Esophagus squamous epithelium (tissue), 5 donors: ENCODE measurements at places on chromosomes 5 and 9.

DNA sequence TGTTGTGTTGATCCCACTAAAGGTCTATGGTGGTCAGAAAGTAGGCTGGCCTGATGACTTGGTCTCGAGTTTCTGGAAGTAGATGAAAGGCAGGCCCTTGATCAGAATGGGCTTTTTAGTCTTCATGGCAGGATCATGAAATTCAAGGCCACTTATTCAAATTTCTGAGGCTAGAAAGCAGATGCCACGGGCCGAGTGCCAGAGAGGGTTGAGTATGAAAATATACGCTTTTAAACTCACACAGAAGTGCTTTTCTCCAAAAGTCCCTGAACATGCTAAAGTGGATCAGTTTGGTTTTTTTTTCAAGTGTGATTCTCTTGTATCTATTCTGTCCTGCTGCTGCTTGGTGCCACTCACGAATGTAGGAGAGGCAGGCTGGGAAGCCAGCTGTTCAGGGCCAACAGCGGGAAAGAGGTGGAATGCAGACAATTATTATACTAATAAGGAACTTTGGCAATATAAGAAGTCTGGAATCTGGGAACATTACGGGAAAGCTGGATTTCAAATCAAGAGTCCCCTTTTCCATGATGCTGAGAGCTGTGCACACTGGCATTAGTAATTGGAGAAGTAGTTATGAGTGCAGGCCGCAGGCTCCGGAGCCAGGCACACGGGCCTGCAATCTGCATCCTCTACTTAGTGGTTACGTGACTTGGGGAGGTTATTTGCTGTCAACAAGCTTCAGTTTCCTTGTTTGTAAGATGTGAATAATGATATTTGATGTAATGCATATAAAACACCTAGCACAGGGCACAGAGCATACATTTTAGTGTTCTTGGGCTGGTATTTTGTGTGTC lies 95.8 kb downstream of the LMNB1 start:
- H3K27me3 ChIP-seq, result no peaks in the 10 kb centered on the region
- H3K36me3 ChIP-seq, result no peaks in the 10 kb centered on the region
- H3K4me1 ChIP-seq, result no peaks in the 10 kb centered on the region
- H3K4me3 ChIP-seq, result no peak overlapping the region
- H3K27ac ChIP-seq, result no peak overlapping the region

DNA sequence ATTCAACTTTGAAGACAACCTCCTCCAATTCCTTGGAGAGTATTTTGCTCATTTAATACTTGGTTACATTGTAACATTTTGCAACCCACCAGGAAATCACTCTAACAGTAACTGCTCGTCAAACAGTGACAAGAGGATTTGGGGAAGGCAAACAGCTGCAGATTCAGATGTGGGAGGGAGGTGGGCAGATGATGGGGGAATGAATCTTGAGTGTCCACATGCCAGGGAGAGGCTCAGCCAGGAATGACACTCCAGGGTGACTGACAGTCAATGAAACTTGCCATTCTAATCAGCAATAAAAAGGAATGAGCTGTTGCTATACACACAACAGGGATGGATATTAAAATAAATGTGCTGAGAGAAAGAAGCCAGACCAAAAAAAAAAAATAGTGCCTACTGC lies 97.7 kb upstream of the ANKRD55 start:
- no peak for DNase-seq
- no peaks in the 10 kb centered on the region for H3K27me3 ChIP-seq
- no peak overlapping the region for H3K4me3 ChIP-seq
- H3K36me3 ChIP-seq, result no peaks in the 10 kb centered on the region
- no peak overlapping the region for H3K27ac ChIP-seq
- H3K4me1 ChIP-seq, result peaks cover 9% of the 10 kb centered on the region

DNA sequence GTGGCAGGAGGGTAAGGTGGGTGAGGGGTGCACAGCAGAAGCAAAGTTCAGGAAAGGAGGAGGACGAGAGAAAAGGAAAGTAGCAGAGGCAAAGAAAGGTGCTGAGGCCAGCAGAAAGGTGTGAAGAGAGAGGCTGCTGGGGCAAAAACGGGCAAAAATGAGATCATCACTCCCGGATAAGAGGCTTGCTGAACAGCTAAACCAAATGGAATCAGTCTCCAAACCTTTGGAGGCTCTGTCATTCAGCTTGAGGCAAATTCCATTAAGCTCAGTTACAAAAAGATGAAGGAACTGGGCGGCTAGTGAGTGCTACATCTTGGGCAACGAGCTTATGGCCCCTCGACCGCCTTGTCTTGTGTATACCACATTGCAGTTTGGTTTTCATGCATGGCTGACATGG lies 136.4 kb downstream of the FSTL4 start:
- no peak for DNase-seq
- no peak overlapping the region for H3K4me3 ChIP-seq
- H3K27me3 ChIP-seq, result no peaks in the 10 kb centered on the region
- H3K4me1 ChIP-seq, result peaks cover 25% of the 10 kb centered on the region
- no peaks in the 10 kb centered on the region for H3K36me3 ChIP-seq

- H3K27me3 ChIP-seq, result no peaks in the 10 kb centered on the region
- no peaks in the 10 kb centered on the region for H3K36me3 ChIP-seq
- H3K27ac ChIP-seq, result no peak overlapping the region
- no peak for DNase-seq
- H3K4me3 ChIP-seq, result no peak overlapping the region
Measured at GRCh38 chr5:122584411-122585300, 190.2 kb upstream of the SNX2 start.

GRCh38 chr5:6861667-6862066 lies 148.4 kb downstream of the TENT4A start:
- DNase-seq, result no peak
- H3K4me3 ChIP-seq, result no peak overlapping the region
- H3K4me1 ChIP-seq, result no peaks in the 10 kb centered on the region

- no peak overlapping the region for H3K27ac ChIP-seq
- H3K4me3 ChIP-seq, result no peak overlapping the region
- H3K36me3 ChIP-seq, result no peaks in the 10 kb centered on the region
- H3K27me3 ChIP-seq, result no peaks in the 10 kb centered on the region
Measured at GRCh38 chr5:108046955-108047670, 334.8 kb downstream of the FBXL17 start.
